Stimulated activated naive CD4-positive, alpha-beta T cell treated with Interleukin-2 at 50 U/mL for 16 hours (primary cell): ENCODE measurements at places on chromosomes 7 and 10.

DNA sequence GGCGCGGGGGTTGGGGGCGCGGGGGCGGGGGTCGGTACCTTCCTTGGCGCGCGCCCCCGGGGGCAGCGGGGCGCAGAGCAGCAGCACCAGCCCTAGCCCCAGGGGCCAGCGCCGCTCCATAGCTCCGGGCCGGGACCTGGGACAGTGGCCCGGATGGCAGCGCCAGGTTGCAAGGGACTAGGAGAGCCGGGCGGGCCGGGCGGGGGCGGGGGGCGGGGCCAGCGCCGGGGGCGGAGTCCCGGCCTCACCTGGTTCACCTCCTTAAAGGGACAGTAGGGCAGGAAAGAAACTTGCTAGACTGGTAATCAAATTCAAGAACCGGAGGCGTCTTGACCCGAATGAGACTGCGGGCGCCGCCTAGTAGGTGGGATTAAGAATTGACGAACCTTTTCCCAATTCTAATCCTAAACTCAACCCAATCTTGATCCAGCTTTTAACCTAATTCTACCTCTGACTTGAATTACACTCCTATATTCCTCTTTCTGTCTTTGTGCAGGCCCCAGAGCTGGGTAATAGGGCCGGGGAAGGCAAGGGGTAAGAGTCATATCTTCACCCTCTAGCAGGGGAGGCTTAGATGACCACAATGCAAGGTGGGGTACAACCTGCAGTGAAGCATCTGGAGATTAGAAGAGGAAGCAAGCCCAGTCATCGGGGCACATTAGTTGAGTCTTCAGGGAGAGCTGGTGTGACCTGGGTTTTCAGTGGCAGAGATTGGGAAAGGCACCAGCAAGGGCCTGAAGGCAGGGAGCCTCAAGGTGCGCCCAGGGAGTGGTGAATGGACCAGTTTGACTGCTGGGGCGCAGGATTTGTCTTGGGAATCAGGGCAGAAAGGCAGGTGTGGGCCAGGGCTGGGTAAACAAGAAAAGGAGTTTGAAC is at the start of gene EPHA1:
Gene EPHA1, minus strand, starts transcription at position 171 of the 876 bp plus-strand sequence. Its CDS starts 51 bp downstream, at position 120.
- DNase-seq = peak; percentile 41

- peak; percentile 8 for DNase-seq
These were observed 118.7 kb downstream of the RALA start for GRCh38 chr7:39741942-39742623.

GRCh38 chr7:41130561-41131236 is 572.2 kb downstream of the INHBA start:
- DNase-seq = no peak

- no peak for DNase-seq
These were observed 81.6 kb upstream of the ANLN start for GRCh38 chr7:36308031-36308430.

DNA sequence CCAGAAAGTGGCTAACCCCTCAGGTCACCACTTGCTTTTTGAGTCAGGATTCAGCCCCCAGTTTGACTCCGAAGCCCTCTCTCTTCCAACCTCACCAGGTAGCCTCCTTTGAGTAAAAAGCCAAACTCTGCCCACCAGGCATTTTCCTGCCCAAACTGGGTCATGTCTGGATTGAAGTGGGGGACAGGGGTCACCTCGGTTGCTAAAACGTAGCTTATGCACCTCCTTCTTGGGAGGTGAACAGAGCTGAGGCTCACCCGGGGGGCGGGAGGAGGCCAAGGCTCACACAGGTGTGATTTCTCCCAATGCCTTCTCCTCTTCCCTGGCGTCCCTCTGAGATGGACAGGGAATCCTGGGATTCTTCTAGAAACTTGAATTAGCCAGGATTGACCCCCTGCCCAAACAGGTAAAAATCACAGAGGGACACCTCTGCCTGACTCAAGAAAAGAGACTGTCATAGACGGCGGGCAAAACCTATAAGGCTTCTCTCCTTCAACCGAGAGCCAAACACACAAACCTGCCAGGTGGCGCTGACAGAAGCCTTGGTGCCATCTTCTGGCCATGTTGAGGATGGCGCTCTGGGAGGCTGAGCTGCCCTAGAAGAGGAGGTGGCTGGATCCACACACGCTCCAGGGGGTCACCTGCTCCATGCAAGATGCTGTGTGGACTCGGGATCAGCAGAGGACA is 51.6 kb downstream of the PRLHR start:
- DNase-seq = no peak
